ENCODE measurements at places on chromosomes 12 and 14.

- no peak for DNase-seq
These were observed 23.8 kb downstream of the CMAS start for GRCh38 chr12:22069851-22070250.

DNA sequence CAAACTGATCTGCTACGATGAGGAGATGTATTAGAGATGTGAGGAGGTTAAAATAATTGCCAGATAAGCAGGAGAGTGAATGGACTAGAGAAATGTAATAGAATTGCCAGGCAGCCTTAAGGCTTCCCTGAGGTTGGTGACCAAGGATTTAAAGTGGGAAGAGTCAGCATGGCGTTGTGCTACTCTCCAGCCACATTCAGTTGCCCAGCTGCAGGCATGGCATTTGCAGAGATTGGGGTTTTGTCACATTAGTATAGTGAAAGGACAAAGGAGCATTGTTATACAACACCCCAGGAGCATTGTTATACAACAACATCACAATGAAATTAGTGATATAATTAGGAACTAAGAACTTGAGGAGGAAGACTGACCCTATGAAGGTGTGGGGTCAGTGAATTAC, 31.7 kb downstream of the MARK3 start:
- DNase-seq: no peak

GRCh38 chr12:60148109-60148508, 552.3 kb downstream of the SLC16A7 start:
- no peak for DNase-seq

- DNase-seq: no peak
These were observed 91.3 kb downstream of the NINJ2 start for GRCh38 chr12:571795-572531.

- no peak for DNase-seq
These were observed 27.1 kb downstream of the ZFYVE21 start for GRCh38 chr14:103742499-103743255.

- no peak for DNase-seq
These were observed 137.4 kb downstream of the TPH2 start for GRCh38 chr12:72075891-72076557.

DNA sequence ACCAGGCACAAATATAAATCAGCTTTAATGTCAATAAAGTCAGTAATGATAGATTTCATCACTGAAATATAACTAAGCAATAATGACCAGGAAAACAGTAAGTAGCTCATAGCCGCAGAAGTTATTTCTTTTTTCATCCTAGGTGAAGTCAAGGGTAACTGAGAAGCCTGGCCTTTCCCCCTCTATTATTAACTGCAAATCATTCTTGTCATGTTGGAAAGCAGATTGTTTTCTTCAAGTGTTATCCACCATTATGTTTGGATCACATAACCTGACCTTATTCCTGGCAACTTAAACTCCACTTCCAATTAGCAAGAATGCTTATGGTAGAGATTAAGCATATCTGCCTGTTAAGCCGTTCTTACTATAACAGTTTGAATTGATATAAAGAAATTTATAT, 603.4 kb upstream of the FOXG1 start:
- DNase-seq: no peak

DNA sequence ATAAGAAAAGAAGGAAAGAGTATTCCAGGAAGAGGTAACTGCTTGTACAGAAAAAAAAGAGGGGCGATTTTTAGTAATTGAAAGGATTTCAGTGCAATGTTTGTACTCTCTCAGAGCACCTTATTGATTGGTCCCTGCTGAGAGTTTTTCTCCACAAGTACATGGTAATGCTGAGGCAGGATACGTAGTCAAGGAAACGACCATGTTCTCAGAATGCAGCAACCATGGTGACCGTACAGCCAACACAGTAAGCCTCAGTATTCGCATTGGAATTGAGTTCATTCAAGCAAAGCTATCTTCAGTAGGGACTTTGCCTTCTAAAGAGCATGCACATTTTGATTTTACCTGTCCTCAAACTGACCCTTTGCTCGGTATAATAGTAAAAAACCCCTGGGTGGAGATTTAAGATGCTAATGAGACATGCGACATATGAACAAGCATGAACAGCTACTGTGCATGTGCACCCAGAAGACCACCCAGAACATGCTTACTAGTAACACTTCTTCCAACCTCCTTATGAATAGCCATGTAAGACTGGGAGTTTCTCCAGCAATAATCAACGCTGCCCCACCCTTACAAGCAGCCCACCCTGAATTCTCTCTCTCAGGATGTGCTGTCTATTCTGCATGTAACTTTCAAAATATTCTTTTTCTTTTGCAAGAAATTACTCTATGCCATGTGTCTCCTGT, 6.2 kb upstream of the SLC41A2 start:
- DNase-seq: no peak

- DNase-seq: no peak
These were observed 62.3 kb downstream of the HSPB8 start for GRCh38 chr12:119241049-119241448.

- DNase-seq: no peak
These were observed 938.0 kb upstream of the FLRT2 start for GRCh38 chr14:84591827-84592445.

DNA sequence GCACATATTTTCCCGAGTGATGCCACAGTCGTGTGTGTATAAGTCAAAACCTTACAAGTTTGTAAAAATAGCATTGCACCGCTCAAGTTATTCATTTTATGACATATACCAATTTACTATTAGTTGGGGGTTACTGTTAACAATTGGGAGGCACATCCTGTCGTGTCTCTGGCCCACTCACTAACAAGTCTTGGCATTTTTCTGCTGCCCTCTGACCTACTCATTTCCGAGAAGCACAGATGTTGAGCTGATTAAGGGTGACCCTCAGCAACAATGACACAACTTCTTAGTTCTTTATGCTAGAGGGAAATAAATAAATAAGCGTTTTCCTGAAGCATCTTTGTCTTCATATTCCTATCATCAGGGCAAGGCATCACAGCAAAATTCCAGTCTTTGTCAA, 6.8 kb upstream of the ATG14 start:
- DNase-seq: no peak

DNA sequence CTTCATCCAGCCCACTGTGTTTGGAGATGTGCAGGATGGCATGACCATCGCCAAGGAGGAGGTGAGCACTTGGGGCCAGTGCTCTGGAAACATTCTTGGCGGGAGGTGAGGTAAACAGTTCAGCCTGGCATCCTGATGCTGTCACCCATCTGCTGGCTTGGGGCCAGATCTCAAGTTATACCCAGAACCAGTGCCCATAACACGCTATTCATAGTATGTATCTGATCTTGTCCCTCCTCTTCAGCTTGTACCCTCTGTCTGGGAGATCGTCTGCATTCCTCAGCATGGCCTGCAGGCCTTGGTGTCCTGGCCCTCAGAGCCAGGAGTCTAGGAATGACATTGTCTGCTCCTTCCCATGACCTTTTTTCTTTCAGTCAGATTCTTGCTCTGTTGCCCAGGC, 31.4 kb downstream of the ALDH2 start:
- DNase-seq: no peak

DNA sequence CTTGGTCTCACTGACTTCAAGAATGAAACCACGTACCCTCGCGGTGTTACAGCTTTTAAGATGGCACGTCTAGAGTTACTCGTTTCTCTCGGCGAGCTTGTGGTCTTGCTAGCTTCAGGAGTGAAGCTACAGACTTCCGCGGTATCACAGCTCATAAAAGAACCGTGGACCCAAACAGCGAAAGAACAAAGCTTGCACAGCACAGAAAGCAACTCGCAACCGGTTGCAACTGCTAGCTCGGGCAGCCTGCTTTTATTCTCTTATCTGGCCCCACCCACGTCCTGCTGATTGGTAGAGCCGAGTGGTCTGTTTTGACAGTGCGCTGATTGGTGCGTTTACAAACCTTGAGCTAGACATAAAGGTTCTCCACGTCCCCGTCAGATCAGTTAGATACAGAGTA, 4.2 kb upstream of the CLEC4C start:
- DNase-seq: no peak

DNA sequence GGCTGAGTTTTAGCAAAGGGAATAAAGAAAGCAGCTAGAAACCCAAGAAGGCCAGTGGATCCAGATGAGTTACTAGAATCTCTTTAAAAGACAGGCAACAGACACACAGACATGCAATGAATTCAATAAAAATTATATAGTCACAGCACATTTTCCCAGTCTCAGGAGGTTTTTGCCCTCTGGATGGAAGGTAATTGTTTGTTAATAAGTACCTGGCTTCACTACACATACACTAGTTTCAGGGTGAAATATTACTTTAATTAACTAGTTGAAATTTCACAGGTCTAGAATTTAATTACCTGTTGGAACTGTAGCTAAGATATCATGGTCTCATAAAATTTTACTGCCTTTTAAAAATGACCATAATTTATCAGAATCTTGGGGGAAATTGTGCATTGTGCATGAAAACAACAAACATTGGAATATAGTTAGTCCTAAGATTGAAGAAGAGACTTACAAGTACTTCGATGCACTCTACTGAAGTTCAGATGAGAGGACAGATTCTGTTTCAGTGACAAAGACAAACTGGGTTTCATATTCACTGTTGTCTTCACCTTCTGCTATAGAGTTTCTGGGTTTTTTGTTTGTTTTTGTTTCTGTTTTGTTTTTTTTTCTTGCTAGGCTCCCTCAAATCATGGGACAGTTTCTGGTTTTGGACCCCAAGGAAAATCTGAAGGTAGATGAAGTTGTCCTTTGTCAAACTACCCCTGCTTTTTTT, 277.0 kb upstream of the GARIN6 start:
- no peak for DNase-seq

GRCh38 chr12:14186193-14186502, 179.3 kb upstream of the ATF7IP start:
- DNase-seq: no peak

GRCh38 chr14:45728434-45729225, 475.6 kb upstream of the MIS18BP1 start:
- no peak for DNase-seq

DNA sequence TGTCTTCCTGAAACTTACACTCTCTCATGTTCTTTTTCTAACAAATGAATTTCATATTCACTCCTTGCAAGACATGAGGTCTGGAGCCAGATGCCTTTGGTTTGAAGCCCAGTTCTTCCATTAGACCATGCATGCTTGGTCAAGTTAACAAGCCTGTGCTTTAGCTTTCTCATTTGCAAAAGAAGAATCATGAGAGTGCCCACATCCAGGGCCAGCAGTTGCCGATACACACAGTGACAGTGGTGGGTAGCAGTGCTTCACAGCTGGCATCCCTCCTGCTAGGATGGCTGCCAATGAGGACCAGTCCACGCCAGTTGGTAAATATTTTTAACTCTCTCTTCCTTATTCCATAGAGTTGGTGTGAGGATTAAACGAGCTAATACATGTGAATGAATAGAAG, 163.1 kb downstream of the PHLDA1 start:
- DNase-seq: no peak

- no peak for DNase-seq
These were observed 14.7 kb downstream of the PRICKLE1 start for GRCh38 chr12:42574851-42575266.

DNA sequence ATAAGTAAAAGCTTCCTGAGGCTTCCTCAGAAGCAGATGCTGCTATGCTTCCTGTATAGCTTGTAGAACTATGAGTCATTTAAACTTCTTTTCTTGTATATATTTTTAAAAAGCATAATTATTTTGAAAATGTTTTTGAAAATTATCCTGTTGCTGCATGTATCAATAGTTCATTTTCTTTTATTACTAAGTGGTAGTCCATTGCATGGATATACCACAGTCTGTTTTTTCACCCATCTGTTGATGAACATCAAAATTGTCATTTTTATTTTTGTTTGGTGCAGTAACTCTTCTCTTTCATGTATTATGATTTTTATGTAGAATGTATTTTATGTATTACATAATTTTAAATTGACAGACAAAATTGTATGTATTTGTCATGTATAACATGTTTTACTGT, 81.4 kb downstream of the TMTC3 start:
- DNase-seq: no peak

DNA sequence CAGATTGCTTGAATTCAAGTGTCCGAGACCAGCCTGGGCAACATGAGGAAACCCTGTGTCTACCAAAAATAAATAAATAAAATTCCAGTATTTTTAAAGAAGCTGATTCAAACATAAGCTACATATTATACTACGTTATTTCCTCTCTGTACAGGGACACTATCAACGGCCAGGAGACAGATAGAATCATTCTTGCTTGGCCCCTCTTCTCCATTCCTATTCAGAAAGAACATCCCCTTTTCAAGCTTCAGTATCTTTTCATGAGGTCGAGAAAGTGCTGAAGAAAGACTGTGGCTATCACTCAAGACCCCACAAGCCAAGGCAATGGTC, 314 bp upstream of the DHRS7 start:
- DNase-seq: no peak

DNA sequence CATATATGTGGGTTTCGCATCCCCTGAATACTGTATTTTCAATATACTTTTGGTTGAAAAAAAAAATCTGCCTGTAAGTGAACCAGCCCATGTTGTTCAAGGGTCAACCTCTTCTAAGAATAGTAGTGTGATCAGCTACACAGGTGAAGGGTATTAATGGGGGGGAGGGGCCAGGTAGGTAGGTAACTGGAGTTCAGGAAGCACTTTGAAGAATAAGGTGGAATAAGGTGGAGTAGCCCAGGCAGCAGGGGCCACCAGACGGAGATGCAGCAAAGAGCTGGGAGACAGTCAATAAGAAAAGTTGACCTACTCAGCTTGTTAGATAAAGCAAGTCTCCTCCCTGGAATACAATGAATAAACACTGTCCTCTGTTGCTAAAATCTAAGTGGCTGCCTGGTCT, 9.3 kb downstream of the LDHB start:
- DNase-seq: no peak
